Stimulated activated naive CD4-positive, alpha-beta T cell treated with Interleukin-2 at 50 U/mL for 16 hours (primary cell): ENCODE measurements at places on chromosomes 2 and 18.

GRCh38 chr2:67259556-67260342, 137.4 kb upstream of the ETAA1 start:
- DNase-seq, result no peak

GRCh38 chr2:130813722-130814121, 23.0 kb upstream of the ARHGEF4 start:
- DNase-seq, result no peak

DNA sequence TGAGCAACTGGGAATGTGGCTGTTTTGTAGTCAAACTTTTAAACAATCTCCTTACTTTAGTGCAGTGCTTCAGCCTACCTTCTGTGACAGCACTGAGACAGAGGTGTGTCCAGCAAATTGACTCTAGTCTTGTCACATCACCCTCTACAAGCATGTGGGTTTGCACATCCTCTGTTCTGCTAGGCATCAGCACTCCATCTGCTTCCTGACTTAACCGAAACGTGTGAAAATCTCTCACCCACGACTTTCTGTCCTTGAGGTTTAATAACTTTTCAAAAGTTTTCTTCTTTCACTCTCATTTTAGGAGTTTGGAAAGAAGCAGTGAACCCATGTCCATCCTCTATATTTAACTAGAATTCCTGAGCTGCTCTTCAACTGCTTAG, 42.6 kb downstream of the TTR start:
- DNase-seq, result no peak

GRCh38 chr2:160087854-160088745, 25.7 kb upstream of the PLA2R1 start:
- DNase-seq, result no peak

GRCh38 chr2:196271795-196272194, 100.4 kb upstream of the STK17B start:
- DNase-seq, result no peak
